ENCODE measurements at places on chromosomes 3 and 15.
A peak's percentile ranks its signal among the peaks of the same experiment; 100 is the strongest.

- no peak for DNase-seq
Measured at GRCh38 chr3:194779729-194780224, 94.1 kb downstream of the FAM43A start.

DNA sequence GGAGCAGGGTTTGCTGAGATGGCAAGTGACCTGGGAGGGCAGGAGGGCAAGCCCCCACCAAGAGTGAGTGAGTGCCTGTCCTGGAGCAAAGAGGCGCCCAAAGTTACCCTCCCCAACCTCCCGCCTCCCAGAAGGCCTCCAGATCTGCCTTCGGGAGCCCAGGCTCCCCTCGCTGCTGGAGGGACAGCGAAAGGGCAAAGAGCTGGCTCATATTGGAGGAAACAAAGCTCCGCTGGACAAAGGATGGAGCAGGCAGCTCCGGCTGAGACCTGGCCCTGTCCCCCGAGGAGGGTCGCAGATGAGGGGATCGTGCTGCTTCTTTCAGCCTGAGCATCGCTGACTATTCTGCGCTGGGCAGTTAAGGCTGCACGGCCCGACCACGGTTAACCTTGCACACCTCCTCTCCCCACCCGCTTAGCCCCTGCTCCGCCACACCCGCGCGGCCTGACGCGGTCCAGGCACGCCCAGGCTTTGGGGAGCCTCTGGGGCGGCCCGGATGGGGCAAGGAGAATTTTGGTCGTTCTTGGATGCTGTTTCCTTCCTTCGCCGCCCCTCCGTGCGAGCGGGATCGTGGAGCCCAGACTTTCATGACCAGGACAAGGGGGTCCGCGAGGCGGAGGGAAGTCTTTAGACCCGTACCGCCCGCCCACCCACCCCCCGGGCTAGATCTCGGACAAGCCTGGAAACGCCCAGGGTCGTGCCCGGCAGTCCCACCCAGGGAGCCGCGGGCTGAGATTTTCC lies 651 bp downstream of the PLCD1 start:
- no peak for DNase-seq

DNA sequence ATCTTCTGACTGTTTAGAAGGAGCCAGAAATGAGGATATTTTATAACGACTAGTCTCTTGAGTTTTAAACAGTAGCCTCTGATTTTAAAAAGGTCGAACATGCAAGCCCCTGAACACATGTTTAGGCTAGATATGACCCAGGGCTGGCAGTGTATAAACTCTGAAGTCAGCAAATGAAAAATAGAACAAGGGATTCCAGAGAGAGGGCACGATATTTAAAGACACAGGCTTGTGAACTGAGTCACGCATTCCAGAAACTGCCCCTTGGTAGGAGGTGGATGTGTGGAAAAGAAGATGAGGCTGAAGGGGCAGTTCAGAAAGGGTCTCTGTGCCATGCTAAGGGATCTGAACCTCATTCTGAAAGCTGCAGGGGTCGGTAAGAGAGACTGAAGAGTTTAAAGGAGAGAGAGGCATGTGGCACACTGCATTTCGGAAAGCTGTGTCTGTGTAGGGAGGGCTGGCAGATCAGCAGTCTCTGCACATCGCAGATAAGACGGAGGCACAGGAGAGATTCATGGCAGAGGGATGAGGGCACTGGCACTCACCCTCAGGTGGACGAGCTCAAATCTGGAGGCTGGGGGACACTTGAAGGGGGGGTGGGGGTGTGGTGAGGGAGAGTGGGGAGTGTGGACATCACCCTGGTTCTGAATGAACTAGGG lies 22.1 kb downstream of the ST8SIA2 start:
- DNase-seq = no peak

DNA sequence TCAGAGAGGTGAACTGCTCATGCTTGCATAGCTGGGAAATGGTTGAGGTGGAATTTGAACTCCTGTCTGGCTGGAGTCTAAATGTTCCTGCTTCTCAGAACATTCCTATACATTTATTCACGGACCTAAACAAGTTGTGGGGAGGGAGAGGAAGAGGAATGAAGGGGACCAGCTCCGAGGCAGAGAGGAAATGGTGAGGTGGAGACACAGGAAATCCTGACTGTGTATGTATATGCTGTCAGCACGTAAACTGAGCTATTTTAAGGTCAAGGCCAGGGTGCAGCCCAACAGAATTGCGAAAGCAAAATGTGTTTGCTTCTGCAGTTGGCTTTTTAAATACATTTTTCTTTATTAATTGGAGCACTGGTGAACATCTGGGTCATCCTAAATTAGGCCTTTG lies 74.1 kb upstream of the POMGNT2 start:
- no peak for DNase-seq

DNA sequence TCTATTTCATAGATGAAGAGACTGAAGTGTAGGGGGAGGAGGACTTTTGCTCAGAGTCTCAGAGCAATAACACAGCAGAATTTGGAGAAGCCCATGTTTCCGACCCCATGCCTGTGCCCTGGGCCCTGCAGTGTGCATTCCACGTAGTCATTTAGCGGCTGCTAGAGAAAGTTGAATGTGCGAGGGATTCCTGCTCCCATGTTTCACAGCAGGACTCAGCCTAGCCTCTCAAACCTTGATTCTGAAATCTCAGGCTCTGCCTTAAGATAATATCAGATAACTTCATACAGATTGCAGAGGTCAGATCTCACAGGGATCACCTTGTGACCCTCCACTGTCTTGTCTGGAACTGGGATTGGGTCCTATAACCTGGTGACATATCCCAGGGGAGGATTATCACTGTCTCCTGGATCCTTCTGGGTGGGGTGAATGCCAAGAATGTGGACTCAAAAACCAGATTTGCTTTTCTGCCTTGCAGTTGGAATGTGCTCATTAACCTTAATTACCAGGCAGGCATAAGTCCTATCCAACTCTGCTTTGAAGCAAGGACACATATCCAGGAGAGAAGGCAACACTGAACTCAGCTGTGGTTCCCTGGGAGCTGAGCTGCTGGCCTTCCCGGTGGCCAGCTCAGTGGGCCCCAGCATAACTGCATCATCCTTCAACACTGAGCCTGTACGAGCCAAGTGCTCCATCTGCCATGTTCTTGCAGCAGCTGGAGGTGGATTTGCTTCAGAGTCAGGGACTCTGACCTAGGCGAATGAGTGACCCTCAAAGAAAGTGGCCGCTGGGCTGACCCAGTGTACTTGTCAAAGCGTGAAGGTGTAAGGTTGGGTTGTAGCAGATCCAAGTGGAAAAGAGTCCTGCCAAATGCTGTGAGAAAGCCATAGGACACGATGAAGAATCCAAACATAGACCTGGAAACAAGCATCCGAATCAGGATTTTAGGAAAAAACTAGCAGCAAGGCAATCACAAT lies 43.0 kb downstream of the CTXND1 start:
- DNase-seq = no peak

- DNase-seq = no peak
Measured at GRCh38 chr3:42653560-42654330, at the start of gene ZBTB47. Gene ZBTB47 (plus strand): TSS chr3:42653697. CDS start chr3:42658356, 4,659 bp downstream.

DNA sequence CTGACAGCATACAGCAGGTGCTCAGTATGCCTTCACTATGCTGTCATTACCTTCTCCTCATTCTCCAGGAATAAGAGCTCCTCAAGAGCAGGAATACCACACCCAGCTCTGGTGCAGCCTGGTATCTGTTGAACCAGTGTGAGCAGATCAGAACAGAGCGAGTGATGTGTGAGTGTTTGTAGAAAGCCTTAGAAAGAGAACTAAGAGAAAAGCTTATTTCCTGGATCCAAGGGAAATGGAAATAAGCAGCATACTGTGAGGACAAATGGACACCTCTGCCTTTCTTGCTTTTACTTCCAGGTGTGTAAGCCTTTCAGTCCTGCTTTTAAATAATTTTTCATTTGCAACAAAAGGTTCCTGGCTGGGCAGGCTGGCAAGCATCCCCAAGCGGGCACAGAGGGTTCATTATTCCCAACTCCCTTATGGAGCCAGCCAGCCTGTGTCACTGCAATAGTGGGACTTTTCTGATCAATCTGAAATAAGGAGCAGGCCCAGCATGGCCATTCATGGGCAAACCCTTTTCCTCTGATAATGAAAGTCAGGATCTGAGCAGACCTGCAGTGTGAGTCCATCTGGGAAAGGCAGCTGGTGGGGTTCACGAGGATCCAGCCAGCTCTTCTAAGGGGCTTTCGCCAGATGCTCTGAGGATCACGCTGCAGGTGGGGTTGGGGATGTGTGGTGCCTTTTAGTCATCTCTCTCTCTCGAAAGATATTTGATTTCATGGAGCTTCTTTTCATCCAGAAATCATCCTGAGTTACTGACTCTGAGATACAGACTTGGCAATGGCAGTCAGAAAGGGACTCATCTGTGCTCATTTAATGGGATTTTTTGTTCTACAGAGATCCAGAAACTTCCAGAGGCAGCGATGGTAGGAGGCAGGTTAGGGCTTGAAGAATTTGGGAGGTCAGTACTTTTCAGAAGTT lies 594.9 kb upstream of the CFAP20DC start:
- DNase-seq = peak; percentile 23

DNA sequence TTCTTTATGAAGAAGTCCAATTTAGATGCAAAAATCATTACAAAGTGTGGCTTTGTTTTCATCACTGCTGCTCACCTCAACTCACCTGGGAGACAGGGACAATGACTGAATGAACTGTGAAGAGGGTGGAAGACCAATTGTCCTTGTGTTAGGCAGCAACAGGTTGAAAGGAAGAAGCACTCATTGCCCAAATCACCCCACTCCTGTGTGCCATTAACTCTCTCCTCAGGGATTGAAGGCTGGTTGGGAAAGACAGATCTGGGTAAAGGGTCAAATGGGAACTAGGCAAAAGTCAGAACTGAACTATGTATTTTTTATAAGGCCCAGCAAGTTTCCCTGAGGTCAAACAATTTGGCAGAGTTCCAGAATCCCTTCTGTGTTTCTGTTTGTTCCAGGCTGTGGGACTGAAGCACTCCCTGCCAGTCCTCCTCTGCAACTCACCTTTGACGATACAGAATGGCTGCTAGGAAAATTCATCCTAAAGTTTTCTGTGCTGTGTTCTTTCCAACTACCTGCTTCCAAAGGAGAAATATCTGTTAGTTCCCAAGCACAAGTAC lies 68.6 kb upstream of the CCDC39 start:
- no peak for DNase-seq

DNA sequence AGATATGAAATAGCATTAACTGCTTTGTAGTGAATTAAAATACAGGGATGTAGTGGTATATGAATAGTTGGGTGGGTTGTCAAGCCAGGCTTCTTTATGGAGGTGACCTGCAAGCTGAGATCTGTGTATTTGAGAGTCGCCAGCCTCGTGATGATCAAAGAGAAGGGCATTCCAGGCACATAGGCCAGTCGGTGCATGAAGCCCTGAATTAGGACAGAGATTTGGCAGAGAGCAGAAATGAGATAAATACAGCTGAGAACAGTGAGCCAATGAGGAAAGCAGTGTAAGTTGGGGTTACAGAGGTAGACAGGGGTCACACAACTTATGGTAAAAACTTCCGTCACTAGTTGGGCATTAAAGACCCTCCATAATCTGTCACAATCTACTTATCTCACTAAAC lies 641.9 kb downstream of the OTOL1 start:
- DNase-seq = no peak

DNA sequence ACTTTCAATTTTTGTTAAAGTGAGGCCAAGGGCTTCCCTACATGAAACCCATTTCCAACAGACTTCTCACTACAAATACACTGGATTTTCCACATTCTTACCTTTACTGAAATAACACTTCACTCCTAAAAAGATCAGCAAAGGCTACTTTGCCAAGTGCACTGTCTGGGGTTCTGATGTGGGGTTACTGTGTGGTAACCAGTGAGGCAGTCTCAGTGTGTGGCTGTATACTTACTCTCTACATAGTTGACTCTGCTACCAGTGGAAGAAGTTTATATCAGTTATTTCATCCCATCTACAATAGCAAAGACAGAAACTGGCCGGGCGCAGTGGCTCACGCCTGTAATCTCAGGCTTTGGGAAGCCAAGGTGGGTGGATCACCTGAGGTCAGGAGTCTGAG lies 5.6 kb downstream of the WDR82 start:
- DNase-seq = no peak

GRCh38 chr3:134235577-134236076 lies 15.0 kb downstream of the RYK start:
- no peak for DNase-seq

DNA sequence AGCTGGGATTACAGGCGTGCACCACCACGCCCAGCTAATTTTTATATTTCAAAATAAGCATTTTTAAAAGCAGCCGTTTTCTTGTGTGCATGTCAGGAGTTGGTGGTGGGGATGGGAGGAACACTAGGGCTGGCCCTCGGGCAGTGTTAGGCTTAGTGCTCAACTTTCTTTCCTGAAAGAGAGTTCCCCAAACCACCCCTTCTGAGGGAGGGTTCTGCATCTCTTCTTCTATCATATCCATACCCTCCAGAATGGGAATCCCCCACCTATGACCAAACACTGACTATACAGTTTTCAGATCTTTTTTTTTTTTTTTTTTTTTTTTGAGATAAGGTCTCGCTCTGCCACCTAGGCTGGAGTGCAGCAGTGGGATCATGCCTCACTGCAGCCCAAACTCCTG lies 12.5 kb downstream of the PFKFB4 start:
- DNase-seq = no peak

DNA sequence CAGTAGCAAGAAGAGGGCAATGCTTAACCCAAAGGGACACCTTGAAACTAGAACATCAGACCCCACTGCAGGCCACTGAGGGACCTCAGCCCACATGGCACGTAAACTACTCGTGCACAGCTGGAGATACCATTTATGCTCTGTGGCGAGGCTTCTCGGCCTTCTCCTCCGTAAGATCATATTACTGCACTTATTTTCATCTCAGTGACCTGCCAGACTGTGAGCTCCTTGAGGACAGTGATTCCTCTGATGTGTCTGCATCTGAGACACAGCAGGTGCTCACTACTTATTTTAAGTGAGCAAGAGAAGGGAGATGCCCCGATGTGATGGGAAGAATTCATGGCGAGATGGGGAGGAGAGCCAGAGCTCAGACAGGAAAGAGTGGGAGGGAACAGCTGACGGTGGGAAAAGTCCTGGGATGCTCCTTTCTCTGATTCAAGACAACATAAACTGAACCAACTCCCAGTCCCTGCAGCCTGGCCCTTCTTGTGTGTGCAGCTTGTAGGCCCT lies 137.6 kb downstream of the RPLP1 start:
- DNase-seq = no peak

DNA sequence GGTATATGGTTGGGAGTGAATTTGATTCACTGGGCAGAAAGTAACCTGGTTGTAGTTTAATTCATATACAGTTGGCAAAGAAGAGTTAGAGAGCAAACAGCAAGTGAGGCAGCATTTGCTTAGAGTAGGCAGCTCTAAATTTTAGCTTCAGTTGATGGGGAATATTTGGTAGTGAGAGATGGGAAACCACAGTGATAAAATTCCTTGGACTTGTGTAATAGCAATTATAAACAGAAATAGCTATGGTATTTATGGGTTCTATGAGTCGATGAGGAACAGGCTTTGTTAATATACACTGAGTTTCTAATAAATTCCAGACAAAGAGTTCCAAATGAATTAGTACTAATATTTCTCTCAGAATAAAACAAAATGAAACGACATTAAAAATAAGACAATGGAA lies 894.0 kb downstream of the ROBO2 start:
- no peak for DNase-seq
